ENCODE measurements at places on chromosomes 7 and 10. TPM values are rescaled to one million over a fixed set of nuclear protein-coding genes. Genes with fewer than 3 reads are reported as not detected.

GRCh38 chr10:128573281-128573845 lies 447.1 kb upstream of the MKI67 start:
- no peak overlapping the region for H3K27ac ChIP-seq
- no peak overlapping the region for H3K4me3 ChIP-seq
- H3K36me3 ChIP-seq, result no peaks in the 10 kb centered on the region
- no peak for DNase-seq
- H3K4me1 ChIP-seq, result no peaks in the 10 kb centered on the region

- H3K36me3 ChIP-seq, result no peaks in the 10 kb centered on the region
- peaks cover 13% of the 10 kb centered on the region for H3K27me3 ChIP-seq
- H3K4me1 ChIP-seq, result no peaks in the 10 kb centered on the region
- H3K4me3 ChIP-seq, result no peak overlapping the region
- no peak for DNase-seq
Observed at GRCh38 chr7:116742641-116743040, 70.6 kb downstream of the MET start.

GRCh38 chr7:5692112-5692844 lies 89.2 kb downstream of the RNF216 start:
- H3K36me3 ChIP-seq, result peaks cover 31% of the 10 kb centered on the region
- peaks cover 57% of the 10 kb centered on the region for H3K27me3 ChIP-seq
- H3K4me3 ChIP-seq, result no peak overlapping the region

GRCh38 chr7:94182721-94183120 lies 178.6 kb upstream of the BET1 start:
- H3K27me3 ChIP-seq, result no peaks in the 10 kb centered on the region
- no peaks in the 10 kb centered on the region for H3K36me3 ChIP-seq
- no peaks in the 10 kb centered on the region for H3K4me1 ChIP-seq
- DNase-seq, result no peak

The CASD1 gene
- 13.0 TPM for total RNA-seq

The C10orf105 gene
- 0.25 TPM for total RNA-seq

The TYW1B gene
- 3.5 TPM for total RNA-seq
